ENCODE measurements at places on chromosomes 7 and 10.

- DNase-seq = no peak
These were observed 9.2 kb downstream of the IKZF5 start for GRCh38 chr10:122999347-122999746.

DNA sequence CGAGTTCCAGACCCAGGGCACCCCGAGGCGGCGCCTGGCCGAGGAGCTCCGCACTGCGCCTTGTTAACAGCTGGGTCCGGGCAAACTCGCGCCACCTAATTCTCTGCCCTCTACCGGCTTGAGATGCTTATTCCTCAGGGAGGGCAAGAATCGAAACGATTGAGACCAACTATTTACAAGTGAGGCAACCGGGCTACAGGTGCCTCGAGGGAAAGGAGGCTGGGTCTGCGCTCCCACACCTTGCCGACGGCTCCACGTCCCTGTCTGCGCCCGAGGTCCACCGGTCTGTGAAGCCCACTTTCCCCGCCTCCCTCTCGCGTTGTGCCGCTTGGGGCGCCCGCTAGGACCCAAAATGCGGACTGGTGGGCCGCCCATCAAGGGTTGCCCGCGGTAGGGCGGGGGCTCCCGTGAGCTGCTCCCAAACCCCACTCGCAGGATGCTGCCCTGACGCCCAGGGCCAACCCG, 527 bp downstream of the AKR1B1 start:
- DNase-seq = peak; percentile 27

GRCh38 chr7:113550966-113551365, 367.8 kb downstream of the PPP1R3A start:
- DNase-seq = no peak

DNA sequence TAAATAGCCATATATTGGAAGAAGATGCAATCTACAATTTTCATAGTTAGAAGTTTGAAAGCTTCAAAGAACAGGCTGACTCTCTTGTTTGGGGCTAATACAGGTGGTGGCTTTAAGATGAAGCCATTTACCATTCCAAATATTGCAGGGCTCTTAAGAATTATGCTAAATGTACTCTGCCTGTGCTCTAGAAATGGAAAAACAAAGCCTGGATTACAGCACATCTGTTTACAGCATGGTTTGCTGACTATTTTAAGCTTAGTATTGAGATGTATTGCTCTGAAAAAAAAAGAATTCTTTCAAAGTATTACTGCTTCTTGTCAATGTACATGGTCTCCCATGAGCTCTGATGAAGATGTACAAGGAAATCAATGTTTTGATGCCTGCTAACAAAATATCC, 34.2 kb downstream of the AGMO start:
- no peak for DNase-seq

DNA sequence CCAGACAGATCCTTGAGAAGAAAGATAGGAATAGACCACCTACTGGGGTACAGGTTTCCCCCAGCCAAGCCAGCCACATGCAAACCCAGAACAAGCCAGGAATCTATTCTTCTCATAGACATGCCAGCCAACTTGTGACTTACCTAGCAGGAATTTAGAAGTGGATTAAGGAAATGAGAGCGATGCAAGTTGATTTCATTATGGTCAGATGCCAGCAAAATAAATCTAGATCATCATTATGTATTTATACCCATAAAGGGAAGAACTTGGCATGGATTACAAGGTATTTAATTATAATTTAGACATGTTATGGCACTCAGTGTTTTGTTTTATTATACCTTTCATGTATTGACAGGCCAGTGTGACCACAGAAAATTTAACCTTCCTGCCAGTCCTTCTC, 32.8 kb downstream of the SLC35G1 start:
- DNase-seq = no peak

DNA sequence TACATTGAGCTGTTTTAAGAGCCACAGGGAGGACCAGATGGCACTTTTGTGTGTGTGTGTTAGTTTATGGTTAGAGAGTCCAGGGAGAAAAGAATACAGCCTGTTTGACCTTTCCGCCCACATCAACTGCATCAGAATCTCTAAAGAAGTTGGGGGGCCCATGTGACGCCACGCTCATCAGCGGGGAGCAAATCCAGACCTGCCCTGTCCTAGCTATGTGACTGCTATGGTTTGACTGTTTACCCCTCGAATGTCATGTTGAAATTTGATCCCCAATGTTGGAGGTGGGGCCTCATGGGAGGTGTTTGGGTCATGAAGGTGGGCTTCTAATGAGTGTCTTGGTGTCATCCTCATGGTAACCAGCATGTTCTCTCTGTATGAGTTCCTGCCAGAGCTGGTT, 128.0 kb downstream of the ADRA2A start:
- DNase-seq = peak; percentile 84

GRCh38 chr10:123027861-123028260, 19.1 kb downstream of the ACADSB start:
- no peak for DNase-seq

DNA sequence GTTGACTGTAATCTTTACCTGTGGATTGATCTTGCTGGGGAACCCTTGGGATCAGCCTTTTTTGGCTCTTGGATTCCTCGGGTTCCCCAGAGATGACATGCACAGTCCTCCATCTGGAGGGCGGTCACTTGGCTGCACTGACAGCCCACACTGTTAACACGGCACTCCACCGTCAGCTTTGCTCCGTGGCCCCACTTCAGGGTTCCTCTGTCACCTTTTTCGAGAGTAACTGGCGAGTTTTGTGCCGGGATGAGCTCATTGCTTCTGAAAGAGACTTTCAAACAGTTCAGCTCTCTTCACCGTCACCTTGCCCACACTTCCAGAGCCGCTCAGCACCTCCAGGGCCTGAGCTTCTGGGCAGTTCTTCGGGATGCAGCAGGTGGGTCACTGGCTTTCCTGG, 42.4 kb downstream of the PROSER2 start:
- DNase-seq = no peak

DNA sequence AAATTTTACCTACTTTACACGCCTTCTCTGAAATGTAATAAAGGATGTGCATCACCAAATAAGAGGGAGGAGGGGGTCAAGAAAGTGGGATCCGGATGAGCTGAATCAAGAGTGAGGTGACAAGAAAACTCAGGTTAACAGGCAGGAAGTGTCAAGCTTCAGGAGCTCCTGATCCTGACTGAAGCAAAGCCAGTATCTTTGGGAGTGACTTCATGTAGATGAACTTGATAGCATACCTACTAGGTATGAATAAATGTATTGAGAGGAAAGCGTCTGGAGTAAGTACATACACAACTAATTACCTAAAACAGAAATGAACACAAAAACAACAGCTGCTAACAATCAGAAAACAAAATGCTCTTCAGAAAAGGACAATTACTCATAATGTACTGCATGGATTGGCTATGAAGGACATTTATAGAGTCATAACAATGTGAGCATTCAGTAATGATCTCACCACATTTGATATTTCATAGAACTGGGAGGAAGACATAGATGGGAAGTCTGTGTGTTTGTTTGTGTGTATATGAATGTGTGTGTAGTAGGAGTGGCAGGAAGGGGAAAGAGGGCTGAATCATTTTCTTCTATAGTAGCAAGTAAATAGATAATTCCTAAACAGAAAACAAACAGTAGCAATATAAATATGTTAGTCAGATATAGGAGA, 29.4 kb downstream of the PRKG1 start:
- DNase-seq = no peak

DNA sequence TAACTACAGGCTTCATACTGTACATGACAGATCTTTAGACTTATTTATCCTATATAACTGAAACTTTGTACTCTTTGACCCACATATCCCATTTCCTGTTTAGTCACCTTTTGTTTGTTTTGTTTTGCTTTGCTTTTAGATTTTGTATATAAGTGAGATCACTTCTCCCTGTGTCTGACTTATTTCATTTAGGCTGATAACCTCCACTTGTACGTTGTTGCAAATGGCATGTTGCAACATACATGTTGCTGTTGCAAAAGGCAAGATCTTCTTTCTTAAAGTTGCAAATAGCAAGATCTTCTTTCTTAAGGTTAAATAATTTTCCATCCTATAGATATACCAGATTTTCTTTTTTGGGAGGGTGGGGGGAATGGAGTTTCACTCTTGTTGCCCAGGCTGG, 341.5 kb downstream of the OTUD1 start:
- no peak for DNase-seq

- DNase-seq = no peak
These were observed 203.0 kb downstream of the FANK1 start for GRCh38 chr10:126099366-126099765.

DNA sequence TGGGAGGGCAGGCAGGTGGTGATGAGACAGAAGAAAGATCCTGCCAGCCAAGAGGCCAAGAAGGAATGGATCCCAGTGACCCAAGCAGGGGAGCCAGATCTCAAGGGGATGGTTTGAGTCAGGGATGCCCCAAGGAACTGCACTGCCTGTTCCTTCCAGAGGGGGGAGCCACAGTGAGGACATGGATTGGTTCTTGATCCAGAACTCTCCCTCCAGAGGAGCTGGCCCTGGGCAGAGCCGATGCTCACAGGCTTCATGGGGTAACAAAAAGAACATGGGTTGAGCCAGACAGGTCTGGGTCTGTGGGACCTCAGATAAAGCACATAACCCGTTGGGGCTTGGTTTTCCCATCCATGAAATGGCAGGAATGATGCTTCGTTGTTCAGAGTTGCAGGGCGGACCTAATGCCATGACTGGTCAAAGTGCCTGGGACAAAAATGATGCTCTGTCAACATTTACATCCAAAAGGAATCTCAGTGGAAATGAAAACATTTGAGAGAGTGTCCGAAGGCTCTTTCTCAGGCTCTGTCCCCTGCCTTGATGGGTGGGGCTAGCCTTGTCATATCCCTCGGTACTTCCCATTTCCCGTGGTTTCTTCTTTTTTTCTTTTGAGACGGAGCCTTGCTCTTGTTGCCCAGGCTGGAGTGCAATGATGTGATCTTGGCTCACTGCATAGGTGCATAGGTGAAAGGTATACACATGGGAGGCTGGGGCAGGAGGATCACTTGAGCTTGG, 4.7 kb upstream of the DENND2A start:
- no peak for DNase-seq

DNA sequence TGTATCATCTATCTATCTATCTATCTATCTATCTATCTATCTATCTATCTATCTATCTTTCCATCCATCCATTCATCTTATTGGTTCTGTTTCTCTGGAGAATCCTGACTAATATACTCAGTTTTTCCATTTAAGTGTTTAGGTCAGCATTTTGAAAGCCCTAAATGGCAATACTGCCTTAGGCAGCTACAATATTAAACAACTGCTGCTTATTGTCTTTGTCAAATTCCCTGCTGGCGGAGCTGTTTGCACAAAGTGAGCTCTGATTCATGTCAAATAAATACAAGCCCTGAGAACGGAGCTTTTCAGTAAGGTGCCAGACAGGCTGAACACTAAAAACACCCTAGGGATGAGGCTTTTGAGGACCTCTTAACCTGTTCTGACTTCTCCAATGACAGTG, 7.1 kb upstream of the KLHL7 start:
- DNase-seq = no peak

- no peak for DNase-seq
These were observed 24.9 kb downstream of the SKIDA1 start for GRCh38 chr10:21500578-21500910.

DNA sequence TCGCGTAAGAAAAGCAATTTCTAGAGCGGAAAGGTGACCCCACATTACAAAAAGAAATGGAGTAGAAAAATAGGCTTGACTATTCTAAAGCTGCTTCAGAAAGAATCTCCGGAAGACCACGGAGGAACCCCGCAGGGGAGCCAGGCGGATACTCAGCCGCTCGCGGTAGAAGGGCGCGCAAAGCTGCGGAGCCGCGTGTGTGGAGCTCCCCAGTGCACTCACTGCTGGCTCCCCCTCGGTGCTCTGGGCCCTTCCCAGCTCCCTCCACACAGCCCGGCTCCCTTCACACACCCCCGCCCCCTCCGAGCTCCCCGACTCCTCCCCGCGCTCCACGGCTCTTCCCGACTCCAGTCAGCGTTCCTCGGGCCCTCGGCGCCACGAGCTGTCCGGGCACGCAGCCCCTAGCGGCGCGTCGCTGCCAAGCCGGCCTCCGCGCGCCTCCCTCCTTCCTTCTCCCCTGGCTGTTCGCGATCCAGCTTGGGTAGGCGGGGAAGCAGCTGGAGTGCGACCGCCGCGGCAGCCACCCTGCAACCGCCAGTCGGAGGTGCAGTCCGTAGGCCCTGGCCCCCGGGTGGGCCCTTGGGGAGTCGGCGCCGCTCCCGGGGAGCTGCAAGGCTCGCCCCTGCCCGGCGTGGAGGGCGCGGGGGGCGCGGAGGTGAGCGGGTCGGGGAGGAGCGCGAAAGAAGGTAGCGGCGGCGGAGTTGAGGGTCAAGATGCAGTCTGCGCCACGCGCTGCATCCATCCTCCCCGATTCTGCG, at the start of gene STEAP2:
TSS of gene STEAP2 (plus strand) at position 350 of the 758 bp plus-strand sequence. CDS start 13,343 bp downstream, outside the sequence.
- DNase-seq = peak; percentile 75

GRCh38 chr7:116546916-116547315, 22.1 kb downstream of the CAV1 start:
- DNase-seq = no peak

DNA sequence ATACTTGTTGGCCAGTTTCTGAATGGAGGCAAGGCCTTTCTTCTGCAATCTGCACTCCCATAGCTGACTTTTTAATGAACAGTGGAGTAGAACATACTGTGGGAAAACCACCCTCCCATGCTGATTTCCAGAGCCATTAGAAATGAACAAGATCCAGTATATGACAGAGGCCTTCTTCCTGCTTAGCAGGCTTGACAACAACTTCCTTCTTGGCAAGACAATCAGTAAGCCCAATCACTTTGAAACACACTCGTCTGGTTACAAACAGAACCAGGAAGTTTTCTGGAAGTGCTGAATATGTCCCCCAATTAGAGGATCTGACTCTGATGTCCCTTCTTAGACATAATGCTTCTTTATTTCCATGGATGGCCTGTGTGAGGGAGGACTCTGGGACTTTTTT, 103.4 kb downstream of the SAMD9 start:
- DNase-seq = no peak

DNA sequence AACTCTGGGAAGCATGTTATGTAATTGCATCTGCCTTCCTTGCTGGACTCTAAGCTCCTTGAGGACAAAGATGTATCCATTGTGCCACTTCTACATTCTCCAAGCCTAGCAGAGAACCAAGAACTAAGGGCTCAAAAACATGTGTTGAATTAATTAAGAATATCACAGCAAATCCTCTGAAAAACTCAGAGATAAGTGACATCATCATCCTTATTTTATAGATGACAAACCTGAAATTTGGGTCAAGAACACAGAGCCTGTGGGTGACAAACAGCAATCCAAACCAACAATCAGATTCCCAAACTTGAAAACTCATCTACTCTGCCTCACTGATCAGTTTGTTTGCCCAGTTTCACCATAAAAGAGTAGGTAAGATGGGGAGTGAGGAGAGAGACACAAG, 503.6 kb upstream of the LRRN3 start:
- DNase-seq = no peak

GRCh38 chr10:58773341-58773740, 260.7 kb downstream of the BICC1 start:
- DNase-seq = no peak

- DNase-seq = no peak
These were observed 10.1 kb downstream of the FOXL3 start for GRCh38 chr7:300048-300447.

- DNase-seq = no peak
These were observed 94.1 kb downstream of the LRRN3 start for GRCh38 chr7:111184987-111185386.
